H1 (cell line): ENCODE measurements at places on chromosomes 6 and 20. TPM values are rescaled to one million over a fixed set of nuclear protein-coding genes. Genes with fewer than 3 reads are reported as not detected.

Gene VSX1
- not detected in 2 replicates for total RNA-seq

Gene HTR1E
- total RNA-seq, result not detected in 2 replicates

Gene SIGLEC1
- not detected in 2 replicates for total RNA-seq

Gene OR2W1
- not detected in 2 replicates for total RNA-seq

Gene DDX27
- 49.3 and 51.0 TPM in 2 replicates for total RNA-seq

Gene NNAT
- total RNA-seq, result 66.8 and 71.5 TPM in 2 replicates

Gene SLC2A10
- total RNA-seq, result 9.7 and 9.9 TPM in 2 replicates

Gene WFDC2
- total RNA-seq, result 77.9 and 86.0 TPM in 2 replicates

Gene OR2J3
- not detected in 2 replicates for total RNA-seq

Gene VTA1
- total RNA-seq, result 63.6 and 64.0 TPM in 2 replicates

Gene MUCL3
- total RNA-seq, result 0.08 and 0.37 TPM in 2 replicates

Gene PTK6
- 0.17 and 0.19 TPM in 2 replicates for total RNA-seq

GRCh38 chr6:89347825-89348224, 4.7 kb downstream of the UBE2J1 start:
- no peak for DNase-seq

DNA sequence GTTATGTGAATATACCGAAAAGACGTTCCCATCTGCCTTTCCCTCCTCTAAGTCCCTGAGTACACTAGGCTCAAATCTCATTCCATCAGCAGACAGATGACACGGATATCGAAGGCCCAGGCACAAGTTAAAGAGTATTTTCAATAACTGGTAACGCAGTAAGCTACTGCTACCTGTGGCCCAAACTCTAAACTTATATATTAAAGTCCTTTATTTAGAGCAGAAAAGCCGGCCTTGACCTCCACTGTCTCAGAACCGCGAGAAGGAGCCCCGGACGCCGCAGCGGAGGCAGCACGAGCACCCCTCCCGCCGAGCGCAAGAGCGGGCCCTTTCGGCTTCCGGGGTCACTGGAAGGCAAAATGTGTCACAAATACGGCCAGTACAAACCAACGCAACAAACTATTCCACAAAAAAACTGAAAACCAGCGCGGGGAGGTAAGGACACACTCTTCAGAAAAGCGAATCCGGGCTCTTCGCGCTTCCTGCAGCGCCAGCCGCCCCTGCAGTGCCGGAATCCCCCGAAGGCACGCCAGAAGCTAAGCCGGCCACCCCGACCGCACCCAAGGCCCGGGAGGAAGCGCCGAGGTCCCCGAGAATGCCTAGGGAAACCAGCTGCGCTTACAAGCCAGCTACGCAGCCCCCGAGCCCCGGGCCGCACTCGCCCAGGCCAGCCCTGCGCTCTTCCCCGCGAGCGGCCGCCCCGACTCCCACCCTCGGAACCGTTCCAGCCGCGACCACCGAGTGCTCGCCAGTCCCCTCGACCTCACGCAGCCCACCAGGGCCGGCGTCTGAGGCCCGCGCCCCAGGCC, 681 bp downstream of the DIDO1 start:
- no peak for DNase-seq

- no peak for DNase-seq
Observed at GRCh38 chr20:49976542-49976941, 6.2 kb upstream of the SNAI1 start.

- no peak for DNase-seq
Observed at GRCh38 chr6:62669831-62670230, 383.8 kb upstream of the KHDRBS2 start.

- DNase-seq, result no peak
Observed at GRCh38 chr6:26020329-26021000, 57.9 kb downstream of the TRIM38 start.

GRCh38 chr20:56689852-56690485, 60.9 kb downstream of the TFAP2C start:
- no peak for DNase-seq

DNA sequence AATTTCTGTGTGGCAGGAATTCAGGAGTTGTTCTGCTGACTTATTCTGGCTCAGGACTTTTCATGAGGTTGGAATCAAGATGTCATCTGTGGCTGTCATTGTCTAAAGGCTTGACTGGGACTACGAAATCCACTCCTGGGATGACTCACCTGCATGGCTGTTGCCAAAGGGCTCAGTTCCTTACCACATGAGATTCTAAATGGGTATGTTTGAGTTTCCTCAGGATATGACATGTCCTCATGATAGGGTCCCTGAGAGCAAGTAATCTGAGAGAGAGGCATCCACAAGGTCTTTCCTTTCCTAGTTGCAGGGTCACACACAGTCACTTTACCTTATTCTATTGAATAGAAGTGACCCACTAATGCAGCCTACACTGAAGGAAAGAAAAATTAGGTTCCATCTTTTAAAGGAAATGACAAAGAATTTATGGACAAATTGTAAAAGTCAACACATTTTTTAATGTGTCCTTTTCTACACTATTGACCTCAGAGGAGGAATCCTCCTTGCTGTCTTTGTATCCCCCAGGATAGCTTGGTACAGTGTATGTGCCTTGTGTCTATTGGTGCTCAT, 1025.0 kb upstream of the GJE1 start:
- DNase-seq, result no peak

DNA sequence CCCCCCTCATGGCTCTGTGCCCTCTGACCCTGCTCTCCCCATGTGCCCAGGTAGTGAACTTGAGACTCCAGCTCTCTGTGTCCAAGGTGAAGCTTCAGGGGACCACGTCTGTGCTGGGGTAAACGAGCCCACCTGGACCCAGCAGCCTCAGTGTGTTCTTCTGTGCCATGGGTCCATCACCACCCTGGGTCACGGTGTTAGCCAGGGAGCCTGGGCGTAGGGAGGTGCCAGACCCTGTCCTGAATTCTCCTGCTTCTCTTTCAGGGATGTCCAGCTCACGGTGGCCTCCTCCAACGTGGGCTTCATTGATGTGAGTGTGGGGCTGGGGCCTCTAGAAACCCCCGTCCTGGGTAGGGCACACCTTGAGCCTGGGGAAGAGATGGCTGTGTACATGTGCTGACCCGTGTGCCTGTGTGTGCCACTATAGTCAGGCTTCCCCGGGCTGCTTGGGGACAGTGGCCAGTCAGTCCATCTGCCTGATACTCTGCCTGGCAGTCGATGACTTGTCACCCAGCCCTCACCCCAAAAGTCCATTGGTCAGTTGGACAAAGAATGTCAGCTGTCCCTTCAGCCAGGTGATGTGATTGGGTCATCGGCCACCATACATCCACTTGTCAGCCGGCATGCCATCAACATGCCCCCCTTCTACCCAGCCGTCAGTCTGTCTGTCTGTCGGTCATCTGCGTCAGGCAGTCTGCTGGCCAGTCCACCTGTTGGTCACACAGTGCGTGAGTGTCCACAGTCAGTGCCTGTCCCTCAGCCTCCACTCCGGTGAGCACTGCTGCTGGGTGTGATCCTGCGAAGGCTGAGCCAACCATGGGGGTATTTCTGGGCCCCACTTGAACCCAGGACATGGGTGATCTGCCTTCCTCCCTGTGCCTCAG, 10.9 kb upstream of the BPIFB6 start:
- DNase-seq, result no peak

DNA sequence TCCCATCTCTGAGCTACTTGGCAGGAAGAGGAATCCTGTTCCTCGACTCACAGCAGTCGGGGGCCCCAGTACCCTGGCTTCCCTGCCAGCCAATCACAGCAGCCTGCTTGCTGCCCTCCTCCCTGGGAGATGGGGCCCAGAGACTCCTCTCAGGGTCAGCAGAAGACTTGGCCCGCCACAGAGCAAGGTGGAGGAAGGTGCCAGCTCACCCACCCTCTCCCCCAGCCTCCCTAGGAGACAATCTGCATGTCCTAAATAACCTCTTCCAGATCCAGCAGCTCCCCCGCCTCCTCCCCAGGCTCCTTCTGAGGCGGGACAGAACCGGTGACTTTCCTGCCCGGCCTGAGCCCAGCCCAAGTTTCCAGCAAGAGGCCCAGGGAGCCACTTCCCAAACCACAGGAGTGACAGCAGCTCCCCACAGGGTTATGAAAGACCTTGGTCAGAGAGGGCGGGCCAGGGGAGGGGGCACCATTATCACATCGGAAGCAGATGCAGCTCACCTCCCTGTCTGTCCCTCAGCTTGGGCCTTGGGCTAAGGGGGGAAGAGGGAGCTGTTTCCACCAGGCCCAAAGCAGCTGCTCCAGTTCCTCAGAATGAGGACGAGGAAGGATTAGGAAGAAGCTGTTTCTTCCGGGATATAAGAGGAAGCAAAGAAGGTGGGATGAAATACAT, 2.3 kb downstream of the CCND3 start:
- DNase-seq, result no peak

- DNase-seq, result peak; percentile 85
Observed at GRCh38 chr6:154995254-154996015, at the start of gene TIAM2. TIAM2 (plus strand) TSS chr6:154995315; CDS start chr6:155129224, 133,909 bp downstream.

GRCh38 chr20:59134182-59134581, 29.4 kb upstream of the ZNF831 start:
- DNase-seq, result no peak

- peak; percentile 34 for DNase-seq
Observed at GRCh38 chr6:166551754-166552495, 34.6 kb downstream of the RAMACL start.

- DNase-seq, result no peak
Observed at GRCh38 chr6:54291146-54291545, 17.1 kb upstream of the TINAG start.

GRCh38 chr20:40703975-40704530, 15.0 kb upstream of the MAFB start:
- DNase-seq, result no peak

- DNase-seq, result no peak
Observed at GRCh38 chr6:138815797-138816528, 20.1 kb downstream of the ECT2L start.

GRCh38 chr6:150813319-150813992, 52.0 kb upstream of the MTHFD1L start:
- DNase-seq, result no peak

DNA sequence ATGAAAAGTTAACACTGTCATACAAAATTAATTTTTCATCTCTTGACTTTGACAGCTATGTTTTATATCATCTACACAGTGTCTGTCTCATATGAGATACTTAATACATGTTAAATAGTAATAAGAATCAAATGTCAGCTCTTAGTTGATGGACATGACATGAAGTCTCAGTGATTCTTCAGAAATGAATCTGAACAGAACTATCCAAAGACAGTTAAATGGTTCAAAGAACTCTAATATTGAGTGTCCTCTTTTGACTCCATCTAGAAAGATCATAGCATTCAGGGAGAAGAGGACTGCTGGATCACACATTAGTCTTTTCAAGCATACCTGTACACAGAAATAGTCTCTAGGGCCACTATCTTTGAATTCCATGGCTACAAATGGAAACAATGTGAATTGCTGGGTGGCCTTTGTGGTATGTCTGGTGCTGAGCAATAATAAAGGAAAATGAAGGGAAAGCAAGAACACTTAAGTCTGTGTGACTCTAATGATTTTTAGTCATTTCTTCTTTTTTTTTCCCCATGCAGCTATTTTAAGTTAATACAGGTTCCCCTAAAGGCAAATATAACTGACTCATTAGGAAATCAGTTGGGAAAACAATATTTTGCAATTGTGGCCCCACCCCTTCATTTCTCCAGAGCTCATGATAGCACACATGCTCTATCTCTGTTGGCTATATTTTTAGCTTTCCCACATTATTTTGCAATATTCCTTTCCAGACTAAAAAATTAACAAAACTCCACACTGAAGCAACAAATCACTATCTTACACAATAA, 367.5 kb downstream of the GRIK2 start:
- DNase-seq, result no peak

DNA sequence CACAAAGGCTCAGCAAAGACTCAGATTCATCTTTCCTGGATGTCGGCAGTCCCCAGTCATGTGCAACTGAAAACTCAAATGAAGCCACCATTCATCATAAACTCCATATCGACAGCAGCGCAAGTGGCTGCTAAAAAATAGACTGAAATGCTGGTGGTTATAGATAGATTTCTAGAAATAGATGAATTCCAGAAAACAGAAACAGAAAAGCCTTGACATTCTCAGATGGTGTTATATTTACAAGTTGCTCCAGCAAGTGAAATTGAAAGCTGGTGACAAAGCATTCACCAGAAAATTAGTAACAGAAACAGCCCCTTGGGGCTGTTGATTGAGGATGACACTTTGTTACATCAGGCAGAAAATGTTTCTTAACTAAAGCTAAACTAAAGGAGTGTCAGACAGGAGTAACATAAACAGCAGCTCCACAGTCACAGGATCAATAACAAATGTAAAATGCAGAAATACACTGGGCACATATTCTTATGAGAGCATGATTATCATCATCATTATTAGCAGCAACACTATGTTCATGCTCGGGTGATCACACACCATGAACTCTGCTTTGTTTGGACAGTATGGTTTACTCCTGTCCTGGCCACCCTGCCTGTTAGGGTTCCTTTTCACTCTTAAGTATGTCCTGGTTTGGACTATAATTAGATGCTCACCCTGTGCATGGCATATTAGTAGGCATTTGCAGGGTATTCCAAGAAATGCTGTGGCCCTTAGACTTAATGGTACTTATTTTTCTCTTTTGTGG, 36.4 kb upstream of the SLC35F1 start:
- no peak for DNase-seq

DNA sequence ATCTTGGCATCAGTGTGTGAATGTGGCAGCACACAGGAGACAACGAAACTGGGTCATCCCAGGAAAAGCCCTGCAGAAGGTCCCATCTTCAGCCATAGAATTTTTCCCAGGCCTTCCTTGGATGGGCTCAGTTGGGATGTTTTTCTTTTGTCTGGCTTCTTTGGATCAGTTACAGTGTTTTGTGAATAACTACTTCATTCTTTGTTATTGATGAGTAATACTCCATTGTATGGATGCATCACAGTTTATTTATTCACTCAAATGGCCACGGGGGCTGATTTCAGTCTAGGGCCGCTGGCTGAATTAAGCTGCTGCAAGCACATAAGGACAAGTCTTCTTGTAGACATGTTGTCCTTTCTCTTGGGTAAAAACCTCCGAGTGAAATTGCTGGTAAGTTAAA, 81.3 kb upstream of the CD93 start:
- no peak for DNase-seq

- no peak for DNase-seq
Observed at GRCh38 chr20:49737260-49737659, 23.6 kb upstream of the B4GALT5 start.

- DNase-seq, result no peak
Observed at GRCh38 chr20:11832851-11833250, 84.8 kb upstream of the BTBD3 start.

DNA sequence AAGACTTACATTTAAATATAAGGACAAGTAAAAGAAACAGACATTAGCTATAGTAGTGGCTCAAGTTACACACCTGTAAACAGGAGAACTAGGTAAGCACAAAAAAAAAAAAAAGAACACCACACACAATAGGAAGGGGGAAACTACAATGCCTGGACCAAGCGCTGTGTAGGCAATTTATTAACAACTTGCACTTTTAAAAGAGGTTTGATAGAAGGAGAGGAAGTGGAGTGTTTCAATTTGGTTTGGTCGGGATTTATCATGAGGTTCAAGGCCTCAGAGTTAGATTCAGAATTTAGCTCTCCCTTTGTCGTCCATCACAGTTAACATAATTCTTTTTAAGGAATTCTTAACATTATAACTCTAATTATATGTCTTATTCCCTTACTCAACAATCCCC, 1.1 kb upstream of the USP49 start:
- DNase-seq, result no peak

- no peak for DNase-seq
Observed at GRCh38 chr6:56807989-56808337, 146.9 kb upstream of the BEND6 start.

GRCh38 chr6:87322304-87323212, at the start of gene SMIM8:
SMIM8 (plus strand) TSS chr6:87322588; CDS start chr6:87337032, 14,444 bp downstream.
- DNase-seq, result peak; percentile 97
